Activated CD4-positive, alpha-beta T cell treated with anti-CD3 and anti-CD28 coated beads, Interleukin-2, amount 50 U/mL, for 24 hours (primary cell): ENCODE measurements at places on chromosomes 7 and 10.

DNA sequence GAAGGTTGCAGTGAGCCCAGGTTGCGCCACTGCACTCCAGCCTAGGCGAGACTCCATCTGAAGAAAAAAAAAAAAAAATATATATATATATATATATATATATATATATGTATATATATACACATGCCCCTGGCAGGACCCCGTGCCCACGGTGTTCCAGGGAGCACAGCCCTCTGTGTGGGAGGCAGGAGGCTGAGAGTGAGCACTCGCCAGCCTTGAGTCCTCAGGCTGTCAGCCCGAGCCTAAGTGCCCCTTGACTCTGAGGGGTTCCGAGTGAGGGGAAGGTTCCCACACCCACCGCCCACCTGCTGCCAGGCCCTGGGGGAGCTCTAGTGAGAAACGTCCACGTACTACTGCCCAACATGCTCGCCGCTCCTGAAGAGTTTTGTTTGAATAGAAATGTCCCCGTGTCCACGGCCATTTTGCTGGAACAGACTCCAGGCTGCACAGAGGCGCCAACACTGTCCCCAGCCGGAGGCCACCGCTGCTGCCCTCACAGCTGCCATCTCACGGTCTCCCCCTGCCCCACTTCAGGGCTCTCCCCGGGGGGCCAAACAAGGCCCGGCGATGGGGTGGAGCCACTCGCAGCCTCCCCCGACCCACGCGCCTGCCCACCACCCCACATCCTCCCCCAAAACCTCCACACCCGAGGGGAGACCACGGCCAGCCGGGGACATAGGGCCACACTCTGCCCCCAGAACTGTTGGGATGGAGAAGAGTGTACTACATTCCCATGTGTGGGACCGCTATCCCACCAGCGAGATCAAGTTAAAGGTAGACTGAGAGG, 62.8 kb upstream of the EBF3 start:
- DNase-seq, result no peak

DNA sequence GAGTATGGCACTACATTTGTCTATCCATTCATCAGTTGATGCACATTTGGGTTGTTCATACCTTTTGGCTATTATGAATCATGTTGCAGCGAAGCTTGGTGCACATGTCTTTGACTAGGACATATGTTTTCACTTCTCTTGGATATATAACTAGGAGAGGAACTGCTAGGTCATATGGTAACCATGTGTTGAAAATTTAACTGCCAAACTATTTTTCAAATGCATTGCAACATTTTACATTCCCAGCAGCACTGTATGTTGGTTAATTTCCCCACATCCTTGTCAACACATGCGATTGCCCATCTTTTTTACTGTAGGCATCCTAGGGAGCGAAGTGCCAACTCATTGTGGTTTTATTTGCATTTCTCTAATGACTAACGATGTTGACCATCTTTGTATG, 183.4 kb downstream of the PRKCQ start:
- DNase-seq, result no peak

GRCh38 chr7:30920021-30920583, 8.4 kb downstream of the AQP1 start:
- DNase-seq, result no peak

GRCh38 chr10:127943336-127943910, 36.5 kb downstream of the PTPRE start:
- DNase-seq, result no peak

GRCh38 chr10:60282771-60283353, 106.8 kb downstream of the ANK3 start:
- no peak for DNase-seq

GRCh38 chr10:100977436-100977835, 8.1 kb downstream of the SEMA4G start:
- no peak for DNase-seq

- DNase-seq, result no peak
These were observed 217.1 kb upstream of the FRMD4A start for GRCh38 chr10:14547816-14548215.

- DNase-seq, result no peak
These were observed 183.1 kb upstream of the SEMA3E start for GRCh38 chr7:83832009-83832408.

- no peak for DNase-seq
These were observed 169.3 kb downstream of the AMPH start for GRCh38 chr7:38461887-38462286.

DNA sequence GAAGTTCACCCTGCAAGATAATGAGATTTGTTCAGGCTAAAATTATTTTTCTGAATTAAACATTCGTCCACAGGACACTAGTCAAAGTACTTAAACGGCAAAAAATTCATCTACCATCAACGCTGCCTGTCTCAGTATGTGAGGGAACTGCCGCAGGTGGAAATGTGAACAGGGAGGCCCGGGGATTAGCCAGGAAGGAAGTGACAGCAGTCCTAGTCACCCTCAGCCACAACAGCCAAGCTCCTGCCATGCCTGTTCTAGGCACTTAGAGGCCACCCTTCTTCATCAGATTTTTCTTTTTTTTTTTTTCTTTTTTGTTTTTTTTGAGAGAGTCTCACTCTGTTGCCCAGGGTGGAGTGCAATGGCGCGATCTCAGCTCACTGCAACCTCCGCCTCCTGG, 9.4 kb downstream of the NUDT5 start:
- peak; percentile 2 for DNase-seq

DNA sequence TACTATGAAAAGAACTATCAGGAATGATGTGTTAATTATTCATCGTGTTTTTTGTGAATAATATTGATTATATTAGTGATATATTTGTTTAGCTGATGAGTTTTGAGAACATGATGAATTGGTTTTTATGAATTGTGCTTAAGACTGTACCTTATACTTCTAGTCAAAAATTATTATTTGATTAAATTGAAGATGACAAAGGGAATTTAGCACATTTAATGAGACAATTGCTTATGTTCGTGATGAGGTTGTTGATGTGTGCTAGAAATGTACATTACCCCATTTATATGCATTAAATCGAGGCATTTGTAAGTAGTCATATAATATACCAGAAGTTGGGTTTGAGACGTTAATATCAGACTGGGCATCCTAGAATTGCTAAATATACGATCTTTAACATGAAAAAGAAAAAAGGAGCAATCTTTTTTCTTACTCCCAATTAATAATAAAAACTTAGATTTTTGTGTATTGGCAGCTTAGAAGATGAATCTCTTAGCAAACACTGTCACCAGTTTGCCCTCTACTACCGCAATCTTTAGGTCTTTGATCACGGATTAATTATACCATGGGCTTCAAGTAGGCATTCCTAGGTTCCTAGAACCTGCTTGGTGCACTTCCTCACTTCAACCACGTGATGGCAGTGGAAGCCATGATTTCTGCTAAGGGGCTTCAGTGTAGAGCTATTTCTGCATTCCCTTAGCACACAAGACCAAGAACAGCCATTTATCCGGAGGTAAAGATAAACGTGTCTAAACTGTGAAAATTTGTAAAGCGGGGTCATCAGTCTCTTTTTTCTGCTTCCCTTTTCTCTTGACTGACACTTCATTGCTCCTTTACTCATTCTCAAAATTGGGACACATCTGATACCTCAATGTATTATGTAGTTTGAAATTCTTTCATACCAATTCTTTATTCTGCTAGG, 1.6 kb downstream of the KLHDC10 start:
- DNase-seq, result peak; percentile 66

- DNase-seq, result no peak
These were observed 11.9 kb downstream of the ZNF777 start for GRCh38 chr7:149448961-149449360.

DNA sequence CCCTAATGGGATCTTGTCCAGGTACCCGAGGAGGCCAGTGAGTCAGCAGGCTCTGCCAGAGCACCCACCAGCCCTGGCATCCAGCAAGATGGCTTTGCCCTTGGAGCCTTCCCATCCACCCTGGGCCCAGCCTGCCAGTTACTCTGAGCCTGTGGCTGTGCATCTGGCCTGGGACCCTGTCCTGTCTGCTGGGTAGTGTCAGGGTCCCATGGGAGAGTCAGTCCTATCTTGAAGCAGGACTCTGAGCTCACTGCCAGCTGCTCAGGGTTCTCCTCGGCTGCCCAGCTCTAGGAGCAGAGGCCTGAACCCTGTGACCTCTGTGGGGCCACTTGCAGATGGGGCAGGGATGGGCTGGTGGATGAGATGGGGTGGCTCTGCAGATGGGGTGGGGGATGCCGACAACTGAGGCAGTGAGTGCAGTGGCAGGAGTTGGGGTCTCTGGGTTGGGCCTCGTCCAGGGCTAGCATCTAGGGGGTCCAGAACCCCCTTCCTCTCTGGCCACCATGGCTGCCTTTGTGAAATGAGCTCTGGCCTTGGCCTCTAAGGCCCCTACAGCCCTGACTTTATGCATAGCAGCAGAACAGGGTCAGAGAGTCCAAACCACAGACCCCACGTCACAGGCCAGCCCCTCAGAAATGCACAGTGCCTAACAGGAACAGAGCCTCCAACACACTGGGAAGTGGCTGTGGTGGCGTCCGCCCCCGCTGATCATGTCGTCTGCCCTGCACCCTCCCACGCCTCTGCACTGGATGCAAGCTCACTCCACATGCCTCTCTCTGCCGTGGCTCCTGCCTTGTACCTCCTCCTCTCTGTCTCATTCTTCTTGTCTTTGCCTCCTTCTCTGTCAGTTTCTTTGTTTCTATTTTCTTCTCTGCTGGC, 88.1 kb upstream of the RET start:
- DNase-seq, result no peak

- DNase-seq, result no peak
These were observed 177.6 kb downstream of the GNAI1 start for GRCh38 chr7:80312139-80312661.

GRCh38 chr10:96082748-96083147, 39.4 kb downstream of the CCNJ start:
- no peak for DNase-seq

DNA sequence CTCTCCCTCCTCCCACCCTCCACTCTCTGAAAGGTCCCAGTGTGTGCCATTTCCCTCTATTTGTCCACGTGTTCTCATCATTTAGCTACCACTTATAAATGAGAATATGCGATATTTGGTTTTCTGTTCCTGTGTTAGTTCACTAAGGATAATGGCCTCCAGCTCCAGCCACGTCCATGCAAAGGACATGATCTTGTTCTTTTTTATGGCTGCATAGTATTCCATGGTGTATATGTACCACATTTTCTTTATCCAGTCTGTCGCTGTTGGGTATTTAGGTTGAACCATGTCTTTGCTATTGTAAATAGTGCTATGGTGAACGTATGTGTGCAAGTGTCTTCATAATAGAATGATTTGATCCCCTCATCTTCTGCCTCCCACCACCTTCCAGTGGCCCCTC, 183.7 kb upstream of the AUTS2 start:
- no peak for DNase-seq

DNA sequence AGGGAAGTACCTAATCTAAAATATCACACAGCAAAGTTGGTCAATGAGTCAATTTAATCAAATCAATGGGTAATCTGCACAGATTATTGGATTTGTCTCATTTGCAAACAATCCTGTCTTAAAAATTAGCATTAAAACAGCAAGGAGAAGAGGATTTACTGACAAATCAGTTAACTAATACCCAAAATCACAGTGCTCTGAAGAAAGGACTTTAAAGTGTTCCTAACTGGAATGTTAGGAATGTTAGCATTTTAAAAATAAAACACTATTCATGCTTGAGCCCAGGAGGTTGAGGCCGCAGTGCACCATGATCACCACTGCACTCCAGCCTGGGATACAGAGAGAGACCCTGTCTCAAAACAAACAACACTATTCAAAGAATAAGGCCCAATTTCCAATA, 83.1 kb downstream of the CHCHD3 start:
- no peak for DNase-seq

DNA sequence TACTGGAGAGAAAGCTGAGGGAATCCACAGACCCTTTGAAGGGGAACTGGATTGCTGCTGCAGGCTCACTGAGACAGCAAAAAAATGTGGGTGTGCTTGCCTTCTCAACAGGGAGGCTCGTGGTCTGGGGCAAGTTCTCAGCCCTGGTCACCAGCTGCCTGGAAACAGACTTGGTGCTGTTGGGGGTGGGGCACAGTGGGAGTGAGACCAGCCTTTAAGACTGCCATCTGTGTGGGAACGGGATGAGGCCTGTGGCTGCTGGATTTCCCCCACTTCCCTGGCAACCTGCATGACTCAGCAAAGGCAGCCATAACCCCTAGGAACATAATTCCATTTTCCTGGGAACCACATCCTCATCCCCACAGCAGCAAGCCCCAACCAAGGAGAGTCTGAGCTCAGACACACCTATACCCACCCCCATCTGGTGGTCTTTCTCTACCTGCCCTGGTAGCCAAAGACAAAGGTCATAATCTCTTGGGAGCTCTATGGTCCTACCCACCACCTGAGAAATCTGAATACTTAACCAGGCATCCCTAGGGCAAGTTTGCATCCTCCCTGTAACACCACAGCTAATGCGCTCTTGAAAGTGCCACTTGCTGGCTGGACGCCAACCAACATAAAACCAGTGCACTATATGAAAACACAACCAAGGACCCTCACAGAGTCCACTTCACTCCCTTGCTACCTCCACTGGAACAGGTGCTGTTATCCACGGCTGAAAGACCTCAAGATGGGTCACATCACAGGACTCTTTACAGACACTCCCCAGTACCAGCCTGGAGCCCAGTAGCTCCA, 45.0 kb upstream of the TFEC start:
- DNase-seq, result no peak

- DNase-seq, result no peak
These were observed 16.4 kb downstream of the FAM241B start for GRCh38 chr10:69646185-69647060.

DNA sequence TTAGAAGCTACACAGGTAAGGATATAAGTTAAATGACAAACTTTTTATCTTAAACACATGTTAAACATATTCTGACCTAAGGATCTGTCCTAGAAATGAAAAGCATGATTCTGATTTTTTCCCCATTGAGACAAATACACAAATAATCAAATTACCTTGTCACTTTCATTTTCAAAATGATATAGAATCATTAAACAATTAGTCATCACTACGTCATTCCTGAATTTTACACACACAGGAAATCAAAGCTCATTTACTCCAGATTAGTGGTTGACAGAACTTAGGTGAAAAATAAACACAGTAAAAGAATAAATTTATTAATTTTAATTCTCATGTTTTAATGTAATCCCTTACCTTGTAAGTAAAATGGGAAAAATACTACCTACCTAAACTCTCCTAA, 89.0 kb downstream of the AASS start:
- DNase-seq, result no peak

DNA sequence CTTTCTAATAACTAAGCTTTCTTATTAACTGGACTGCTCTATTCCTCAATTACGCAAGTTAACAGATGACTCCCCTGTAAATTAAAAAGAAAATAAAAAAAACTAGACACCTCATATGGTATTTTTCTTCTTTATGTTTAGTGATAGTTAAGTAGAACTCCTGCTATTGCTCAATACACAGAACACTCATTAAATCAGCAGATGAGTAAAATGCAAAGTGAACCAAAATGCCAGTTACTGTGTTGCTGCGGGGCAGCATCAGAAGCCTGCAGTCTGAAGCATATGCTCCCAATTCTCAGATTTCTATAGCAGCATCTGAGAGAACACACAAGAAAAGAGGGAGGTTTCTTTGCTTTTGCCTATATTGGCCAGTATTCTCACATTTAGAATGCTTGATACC, 28.4 kb downstream of the CDK6 start:
- DNase-seq, result no peak

GRCh38 chr10:123103944-123104343, 31.8 kb upstream of the HMX3 start:
- DNase-seq, result no peak
